ENCODE measurements at places on chromosomes 1 and 21. TPM values are rescaled to one million over a fixed set of nuclear protein-coding genes. Genes with fewer than 3 reads are reported as not detected.
A peak's percentile ranks its signal among the peaks of the same experiment; 100 is the strongest.

DNA sequence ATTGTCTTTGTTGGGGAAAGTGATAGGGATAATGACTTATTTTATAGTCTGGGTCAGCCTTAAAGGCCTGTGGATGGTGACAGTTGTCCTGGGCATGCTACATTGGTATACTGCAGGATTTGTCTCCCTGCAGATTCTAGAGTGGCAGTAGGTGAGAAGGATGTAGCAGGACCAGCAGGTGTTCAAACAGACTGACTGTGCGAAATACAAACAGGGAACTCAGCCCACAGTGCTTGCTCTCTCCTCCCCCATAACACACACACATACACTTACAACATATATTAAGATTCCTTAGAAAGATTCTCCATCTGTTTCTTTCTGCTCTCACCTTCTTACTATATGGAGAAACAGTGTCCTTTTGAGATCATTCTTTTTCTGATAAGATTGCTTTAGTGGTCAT lies 6.9 kb downstream of the PDE4B start:
- H3K4me3 ChIP-seq: no peak overlapping the region
- no peaks in the 10 kb centered on the region for H3K27me3 ChIP-seq
- no peaks in the 10 kb centered on the region for H3K36me3 ChIP-seq
- H3K4me1 ChIP-seq: no peaks in the 10 kb centered on the region
- H3K27ac ChIP-seq: no peak overlapping the region

DNA sequence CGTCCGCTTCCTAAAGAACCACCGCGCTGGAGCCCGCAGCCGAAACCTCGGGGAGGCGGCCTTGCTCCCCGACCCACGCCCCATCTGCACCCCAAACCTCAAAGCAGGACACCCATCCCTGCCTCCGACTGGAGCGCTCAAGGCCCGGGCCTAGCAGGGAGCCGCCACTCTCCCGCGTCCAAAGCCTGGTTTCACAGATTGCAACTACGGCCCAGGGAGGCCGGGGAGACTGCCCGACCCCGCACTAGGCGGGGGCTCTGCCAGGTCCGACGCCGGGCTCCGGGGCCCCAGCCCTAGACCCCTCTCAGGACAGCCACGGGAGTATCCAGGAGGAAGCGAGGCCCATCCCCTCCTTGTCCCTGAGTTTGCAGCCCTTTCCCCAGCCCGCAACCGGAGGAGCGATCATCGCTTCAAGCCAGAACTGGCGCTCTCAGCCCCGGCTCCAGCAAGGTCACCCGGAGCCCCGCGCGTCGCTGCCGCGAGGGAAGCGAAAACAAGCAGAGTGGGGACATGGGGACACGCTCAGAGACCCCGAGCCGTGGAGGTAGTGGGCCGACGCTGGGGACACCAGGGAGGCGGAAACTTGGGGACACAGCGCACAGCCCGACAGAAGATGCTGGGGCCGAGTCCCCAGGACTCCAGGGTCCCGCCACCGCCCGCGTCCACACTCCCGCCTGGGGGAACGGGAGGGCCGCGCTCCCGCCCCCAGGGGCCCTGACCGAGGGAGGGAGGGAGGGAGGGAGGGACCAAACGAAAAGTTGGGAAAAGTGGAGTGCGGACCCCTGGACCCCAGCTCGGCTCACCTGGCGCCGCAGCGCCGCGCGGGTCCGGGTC lies 433 bp downstream of the TMEM200B start:
- H3K4me1 ChIP-seq: no peaks in the 10 kb centered on the region
- peak overlapping the region; percentile 56 for H3K4me3 ChIP-seq
- H3K27ac ChIP-seq: peak overlapping the region; percentile 93
- peaks cover 29% of the 10 kb centered on the region for H3K27me3 ChIP-seq
- H3K36me3 ChIP-seq: peaks cover 3% of the 10 kb centered on the region
- DNase-seq: no peak

Gene SPATA21
- not detected for total RNA-seq

Gene TGFB2
- 6.6 TPM for total RNA-seq

DNA sequence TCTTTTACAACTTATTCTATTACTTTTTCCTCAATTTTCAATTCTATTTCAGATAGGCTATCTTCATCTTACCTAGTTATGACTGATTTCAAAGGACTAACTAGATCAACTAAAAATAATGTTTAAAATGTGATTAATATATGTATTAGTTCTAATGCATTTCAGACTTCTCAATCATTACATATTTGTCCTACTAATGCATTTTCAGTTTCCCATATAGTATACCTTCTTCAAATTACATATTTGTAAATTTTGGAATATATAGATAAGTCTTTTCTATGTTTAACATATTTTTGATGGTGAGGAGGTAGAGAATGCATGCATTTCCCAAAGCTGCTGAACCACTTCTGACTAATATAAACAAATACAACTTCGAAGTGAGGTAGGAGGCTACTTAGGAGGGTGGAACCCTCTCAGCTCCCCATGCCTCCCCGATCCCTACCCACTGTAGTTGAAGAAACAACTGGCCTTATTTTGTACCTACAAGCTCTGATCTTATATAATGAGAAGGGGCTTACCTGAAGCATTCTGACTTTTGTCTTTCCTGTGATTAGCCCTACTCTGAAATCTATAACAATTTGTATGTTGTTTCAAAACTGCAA lies 1.7 kb downstream of the TRMT1L start:
- peaks cover 6% of the 10 kb centered on the region for H3K4me1 ChIP-seq
- H3K4me3 ChIP-seq: no peak overlapping the region
- peak overlapping the region; percentile 98 for H3K27ac ChIP-seq
- H3K27me3 ChIP-seq: no peaks in the 10 kb centered on the region

Gene ANGEL2
- total RNA-seq: 14.5 TPM

- H3K27ac ChIP-seq: no peak overlapping the region
- no peaks in the 10 kb centered on the region for H3K4me1 ChIP-seq
- H3K27me3 ChIP-seq: no peaks in the 10 kb centered on the region
Observed at GRCh38 chr1:8226747-8227146, 91.2 kb upstream of the SLC45A1 start.

Gene HLX
- 14.8 TPM for total RNA-seq

Gene NR0B2
- total RNA-seq: 2.4 TPM

Gene ARID1A
- total RNA-seq: 39.8 TPM

DNA sequence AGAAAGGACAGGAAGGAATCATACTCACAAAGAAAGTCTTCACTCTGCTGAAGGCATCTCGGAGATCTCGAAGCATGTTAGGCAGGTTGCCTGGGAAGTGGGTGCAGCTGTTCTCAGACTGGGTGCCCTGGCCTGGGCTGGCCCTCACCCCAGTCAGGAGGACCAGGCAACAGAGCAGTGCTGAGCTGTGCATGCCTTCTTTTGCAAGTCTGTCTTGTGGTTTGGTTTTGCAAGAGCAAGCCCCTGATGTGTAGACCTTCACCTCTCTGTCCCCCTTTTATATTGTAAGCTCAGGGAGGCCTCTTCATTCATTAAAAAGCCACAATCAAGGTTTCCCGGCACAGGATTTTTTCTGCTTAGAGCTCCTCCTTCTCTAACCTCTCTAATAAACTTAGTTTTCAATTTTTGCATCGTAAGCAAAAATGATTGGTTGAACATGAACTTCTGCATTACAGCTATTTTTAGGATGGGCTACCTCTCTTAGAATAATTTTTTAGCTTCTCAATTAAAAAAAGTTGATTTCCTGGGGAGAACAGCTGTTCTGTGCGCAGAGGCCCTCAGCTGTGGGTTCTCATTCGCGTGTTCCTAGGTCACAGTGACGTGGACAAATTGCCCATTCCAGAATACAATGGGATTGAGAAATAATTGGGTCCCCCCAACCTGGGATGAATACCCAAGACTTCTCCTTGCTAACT lies at the start of gene IL10:
TSS of gene IL10 (minus strand) at position 252 of the 695 bp plus-strand sequence. CDS start at position 193, 59 bp downstream.
- no peak within 1 kb of the TSS for H3K4me3 ChIP-seq
- peak; percentile 49 for DNase-seq
- no peaks in the 10 kb centered on the region for H3K27me3 ChIP-seq
- no peaks in the 10 kb centered on the region for H3K36me3 ChIP-seq
- H3K4me1 ChIP-seq: no peaks in the 10 kb centered on the region

- no peak overlapping the region for H3K4me3 ChIP-seq
- peak; percentile 21 for DNase-seq
- no peaks in the 10 kb centered on the region for H3K4me1 ChIP-seq
- peaks cover 6% of the 10 kb centered on the region for H3K27me3 ChIP-seq
Observed at GRCh38 chr1:5297180-5297885, 642.9 kb downstream of the AJAP1 start.

Gene MRPS14
- total RNA-seq: 26.8 TPM

- H3K27ac ChIP-seq: no peak overlapping the region
- H3K4me1 ChIP-seq: no peaks in the 10 kb centered on the region
- DNase-seq: no peak
- no peak overlapping the region for H3K4me3 ChIP-seq
Observed at GRCh38 chr1:105027838-105028471, 1278.3 kb downstream of the AMY1C start.

- no peak overlapping the region for H3K27ac ChIP-seq
- no peaks in the 10 kb centered on the region for H3K4me1 ChIP-seq
- H3K4me3 ChIP-seq: no peak overlapping the region
- no peaks in the 10 kb centered on the region for H3K36me3 ChIP-seq
Observed at GRCh38 chr1:29332204-29332603, 95.9 kb downstream of the PTPRU start.

- H3K4me3 ChIP-seq: no peak overlapping the region
- no peaks in the 10 kb centered on the region for H3K4me1 ChIP-seq
- no peak for DNase-seq
Observed at GRCh38 chr1:246164764-246165163, 342.3 kb downstream of the SMYD3 start.

DNA sequence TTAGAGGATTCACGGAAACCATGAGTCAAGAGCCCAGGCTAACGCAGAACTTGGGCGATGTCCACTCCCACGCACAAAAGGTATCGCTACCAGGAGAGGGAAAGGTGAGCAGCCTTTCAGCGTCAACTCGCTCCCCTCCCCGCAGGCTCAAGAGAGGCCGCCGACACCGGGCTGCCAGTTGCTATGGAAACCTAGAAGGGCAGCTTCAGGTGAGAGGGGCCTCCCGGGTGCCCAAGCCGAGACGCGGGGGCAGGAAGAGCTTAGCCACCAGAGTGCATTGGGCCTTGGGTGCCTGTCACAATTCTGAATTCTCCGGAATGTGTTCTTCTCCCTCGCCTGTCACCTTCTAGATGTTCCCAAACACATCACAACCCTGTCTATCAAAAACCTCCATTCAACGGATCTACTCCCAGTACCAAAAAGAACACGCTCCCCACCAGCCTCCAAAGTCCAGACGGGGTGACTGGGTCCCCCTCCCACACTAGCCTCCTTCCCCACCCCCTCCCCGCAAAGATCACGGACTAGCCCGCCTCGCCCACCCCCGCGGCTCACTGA lies 694 bp downstream of the MEAF6 start:
- no peaks in the 10 kb centered on the region for H3K27me3 ChIP-seq
- peaks cover 5% of the 10 kb centered on the region for H3K4me1 ChIP-seq
- peak overlapping the region; percentile 95 for H3K27ac ChIP-seq
- H3K4me3 ChIP-seq: peak overlapping the region; percentile 94
- DNase-seq: peak; percentile 22

DNA sequence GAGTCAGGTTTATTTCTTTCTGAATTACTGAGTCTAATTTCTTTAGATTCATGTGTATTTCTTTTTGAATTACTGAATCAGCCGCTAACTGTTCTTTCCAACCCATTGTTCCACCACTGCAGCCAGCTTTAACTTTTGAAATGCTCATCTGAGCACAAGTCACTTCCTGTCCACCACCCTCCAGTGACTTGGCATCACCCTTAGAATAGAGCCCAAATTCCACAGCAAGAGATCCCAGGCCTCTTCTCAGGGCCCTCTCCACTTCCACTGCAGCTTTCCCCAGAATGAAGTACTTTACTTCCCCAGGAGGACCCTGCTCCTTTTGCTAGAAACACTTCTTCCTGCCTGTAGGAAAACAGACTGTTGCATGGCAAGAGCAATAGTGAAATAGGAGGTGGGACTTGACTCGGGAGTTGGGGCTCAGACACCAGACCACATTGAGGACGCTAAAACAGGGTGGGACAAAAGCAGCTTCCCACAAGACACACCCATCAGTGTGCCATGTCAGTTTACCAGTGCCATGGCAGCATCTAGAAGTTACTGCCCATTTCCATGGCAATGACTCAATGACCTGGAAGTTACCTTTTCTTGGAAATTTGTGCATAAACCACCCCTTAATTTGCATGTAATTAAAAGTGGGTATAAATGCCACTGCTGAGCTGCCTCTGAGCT lies 56.5 kb upstream of the ADAR start:
- H3K27me3 ChIP-seq: peaks cover 8% of the 10 kb centered on the region
- H3K27ac ChIP-seq: no peak overlapping the region
- no peak overlapping the region for H3K4me3 ChIP-seq
- H3K36me3 ChIP-seq: no peaks in the 10 kb centered on the region
- H3K4me1 ChIP-seq: peaks cover 3% of the 10 kb centered on the region

- no peaks in the 10 kb centered on the region for H3K4me1 ChIP-seq
- no peaks in the 10 kb centered on the region for H3K36me3 ChIP-seq
- H3K27me3 ChIP-seq: peaks cover 19% of the 10 kb centered on the region
- no peak for DNase-seq
Observed at GRCh38 chr1:110686188-110686587, 11.4 kb upstream of the KCNA3 start.

GRCh38 chr1:157704878-157705277 lies 4.3 kb upstream of the FCRL3 start:
- H3K27me3 ChIP-seq: peaks cover 7% of the 10 kb centered on the region
- no peaks in the 10 kb centered on the region for H3K4me1 ChIP-seq
- H3K36me3 ChIP-seq: no peaks in the 10 kb centered on the region
- no peak overlapping the region for H3K4me3 ChIP-seq
- H3K27ac ChIP-seq: no peak overlapping the region
- DNase-seq: no peak

DNA sequence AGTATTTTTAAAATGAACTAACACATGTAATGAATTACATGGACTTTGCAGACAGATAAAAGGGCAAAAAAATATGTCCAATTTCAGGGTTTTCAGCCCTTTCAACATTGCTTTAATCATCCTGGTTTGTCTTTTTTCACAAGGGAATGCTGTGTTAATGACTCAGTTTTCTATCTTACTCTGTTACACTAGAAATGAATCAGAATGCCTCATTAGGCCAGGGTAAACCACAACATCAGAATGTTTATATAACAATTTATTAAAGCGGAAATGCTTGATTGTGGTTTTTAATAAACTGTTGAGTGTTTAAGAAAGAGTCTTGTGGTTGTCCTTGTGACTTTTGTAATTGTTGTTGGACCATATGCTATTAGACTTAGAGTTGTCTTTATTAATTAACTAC lies 13.5 kb downstream of the GORAB start:
- no peaks in the 10 kb centered on the region for H3K27me3 ChIP-seq
- no peak overlapping the region for H3K27ac ChIP-seq
- no peak overlapping the region for H3K4me3 ChIP-seq
- H3K4me1 ChIP-seq: no peaks in the 10 kb centered on the region

Gene CRNN
- total RNA-seq: not detected
